ENCODE measurements at places on chromosomes 4 and X.

DNA sequence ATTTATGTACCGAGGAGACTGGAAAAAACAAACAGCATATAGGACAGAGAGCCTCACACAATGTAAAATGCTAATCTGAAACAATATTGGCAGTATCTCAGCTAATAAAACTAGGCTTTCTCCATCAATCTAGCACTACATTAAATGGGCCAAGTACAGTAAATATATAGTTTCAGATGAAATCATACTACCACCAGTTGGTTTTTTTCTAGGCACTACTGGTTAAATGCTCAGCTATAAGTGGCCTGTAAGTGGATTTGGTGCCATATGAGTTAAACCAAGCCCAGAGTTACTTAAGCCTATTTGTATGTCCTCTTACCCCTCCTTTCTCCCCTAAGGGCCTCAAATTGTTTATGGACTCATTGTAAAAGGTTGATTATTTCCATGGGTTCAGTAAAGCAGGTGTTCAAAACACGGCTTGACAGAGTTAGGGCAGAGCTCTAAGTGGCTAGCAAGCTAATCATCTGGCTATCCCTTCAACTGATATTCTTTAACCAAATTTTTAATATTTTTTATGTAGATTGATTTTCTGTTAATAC lies 57.5 kb downstream of the FAM13A start:
- no peak for DNase-seq

DNA sequence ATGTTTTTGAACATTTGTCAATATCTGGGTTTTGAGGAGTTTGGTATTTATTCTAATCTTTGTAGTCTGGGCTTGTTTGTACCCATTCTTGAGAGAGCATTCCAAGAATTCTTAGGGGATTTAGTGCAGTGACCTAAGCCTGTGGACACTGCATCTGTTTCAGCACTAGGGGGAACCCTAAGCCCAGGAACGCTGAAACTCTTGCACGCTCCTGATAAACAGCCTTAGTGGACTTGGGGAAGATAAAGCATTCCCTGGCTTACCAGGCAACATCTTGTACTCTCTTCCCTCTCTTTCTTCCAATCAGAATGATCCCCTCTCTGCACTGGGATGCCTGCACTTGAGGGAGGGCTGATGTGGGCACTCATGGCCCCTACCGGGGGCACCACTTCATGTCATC lies 654.9 kb upstream of the HTR2C start:
- DNase-seq = peak; percentile 0

- DNase-seq = peak; percentile 3
Observed at GRCh38 chr4:73870260-73870659, 1.1 kb downstream of the CXCL1 start.

GRCh38 chr4:38856524-38857337 lies at the start of gene TLR6:
TSS of gene TLR6 (minus strand) at chr4:38856817. CDS start at chr4:38829473, 27,344 bp downstream.
- DNase-seq = peak; percentile 82

DNA sequence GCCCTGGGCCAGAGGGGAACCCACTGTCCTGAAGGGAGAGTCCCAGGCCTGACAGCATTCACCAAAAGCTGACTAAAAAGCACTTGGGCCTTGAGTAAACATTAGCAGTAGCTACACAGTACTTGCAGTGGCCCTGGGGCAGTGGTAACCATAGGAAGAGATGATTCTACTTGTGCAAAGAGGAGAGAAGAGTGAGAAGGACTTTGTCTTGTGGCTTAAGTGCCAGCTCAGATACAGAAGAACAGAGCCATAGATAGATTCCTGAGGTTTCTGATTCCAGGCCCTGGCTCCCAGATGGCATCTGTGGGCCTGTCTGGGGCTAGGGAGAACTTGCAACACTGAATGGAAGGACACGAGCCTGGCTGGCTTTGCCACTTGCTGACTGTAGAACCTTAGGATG lies 100.5 kb downstream of the PTCHD1 start:
- no peak for DNase-seq

DNA sequence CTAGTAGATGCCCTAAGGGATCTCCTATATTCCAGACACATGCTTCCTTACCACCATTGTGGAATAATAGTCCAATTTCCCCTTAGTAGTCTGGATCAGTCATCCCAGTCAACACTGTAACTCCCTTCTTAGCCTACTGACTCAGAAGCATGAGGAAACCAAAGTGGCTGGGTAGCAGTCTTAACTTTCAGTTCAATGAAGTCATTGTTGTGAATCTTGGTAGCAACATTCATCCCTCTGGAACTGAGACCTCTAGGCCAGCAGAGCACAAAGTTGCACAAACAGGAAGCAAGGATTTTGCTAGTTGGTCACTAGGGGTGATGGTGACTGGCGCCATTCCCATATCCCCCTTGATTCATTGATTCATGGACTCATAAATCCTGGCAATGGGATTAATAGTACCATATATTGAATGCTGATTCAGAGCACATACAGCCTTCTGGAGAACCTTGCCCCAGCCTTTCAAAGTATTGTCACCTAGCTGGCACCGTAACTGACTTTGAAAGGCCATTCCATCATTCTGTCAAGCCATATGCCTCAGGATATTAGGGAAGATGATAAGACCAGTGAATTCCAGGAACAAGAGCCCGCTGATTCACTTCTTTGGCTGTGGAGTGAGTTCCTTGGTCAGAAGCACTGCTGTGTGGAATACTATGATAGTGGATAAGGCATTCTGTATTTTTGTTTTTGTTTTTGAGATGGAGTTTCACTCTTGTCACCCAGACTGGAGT lies 19.7 kb upstream of the GPAT3 start:
- DNase-seq = no peak

DNA sequence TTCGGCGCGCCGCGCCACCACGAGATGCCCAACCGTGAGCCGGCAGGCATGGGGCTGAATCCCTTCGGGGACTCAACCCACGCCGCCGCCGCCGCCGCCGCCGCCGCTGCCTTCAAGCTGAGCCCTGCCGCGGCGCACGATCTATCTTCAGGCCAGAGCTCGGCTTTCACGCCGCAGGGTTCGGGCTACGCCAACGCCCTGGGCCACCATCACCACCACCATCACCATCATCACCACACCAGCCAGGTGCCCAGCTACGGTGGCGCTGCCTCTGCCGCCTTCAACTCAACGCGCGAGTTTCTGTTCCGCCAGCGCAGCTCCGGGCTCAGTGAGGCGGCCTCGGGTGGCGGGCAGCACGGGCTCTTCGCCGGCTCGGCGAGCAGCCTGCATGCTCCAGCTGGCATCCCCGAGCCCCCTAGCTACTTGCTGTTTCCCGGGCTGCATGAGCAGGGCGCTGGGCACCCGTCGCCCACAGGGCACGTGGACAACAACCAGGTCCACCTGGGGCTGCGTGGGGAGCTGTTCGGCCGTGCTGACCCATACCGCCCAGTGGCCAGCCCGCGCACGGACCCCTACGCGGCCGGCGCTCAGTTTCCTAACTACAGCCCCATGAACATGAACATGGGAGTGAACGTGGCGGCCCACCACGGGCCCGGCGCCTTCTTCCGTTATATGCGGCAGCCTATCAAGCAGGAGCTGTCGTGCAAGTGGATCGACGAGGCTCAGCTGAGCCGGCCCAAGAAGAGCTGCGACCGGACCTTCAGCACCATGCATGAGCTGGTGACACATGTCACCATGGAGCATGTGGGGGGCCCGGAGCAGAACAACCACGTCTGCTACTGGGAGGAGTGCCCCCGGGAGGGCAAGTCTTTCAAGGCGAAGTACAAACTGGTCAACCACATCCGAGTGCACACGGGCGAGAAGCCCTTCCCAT lies 1.1 kb downstream of the ZIC3 start:
- no peak for DNase-seq

Measured in SW 1271 (cell line).